ENCODE measurements at places on chromosomes 3 and 15.
A peak's percentile ranks its signal among the peaks of the same experiment; 100 is the strongest.

DNA sequence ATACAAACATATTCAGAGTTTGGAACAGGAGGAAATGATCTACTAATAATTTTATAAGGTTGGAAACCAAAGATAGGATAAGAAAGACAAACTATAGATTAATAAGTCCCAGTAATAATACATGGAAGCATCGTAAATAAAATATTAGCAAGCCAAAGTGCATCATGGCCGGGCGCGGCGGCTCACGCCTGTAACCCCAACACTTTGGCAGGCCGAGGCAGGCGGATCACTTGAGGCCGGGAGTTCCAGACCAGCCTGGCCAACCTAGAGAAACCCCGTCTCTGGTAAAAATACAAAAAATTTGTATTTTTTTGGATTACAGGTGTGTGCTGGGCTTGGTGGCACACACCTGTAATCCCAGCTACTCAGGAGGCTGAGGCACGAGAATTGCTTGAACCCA lies 14.9 kb downstream of the MUC4 start:
- DNase-seq, result no peak

- no peak for DNase-seq
Measured at GRCh38 chr15:101651554-101652097, 555 bp downstream of the TM2D3 start.

GRCh38 chr15:85541744-85542143 lies 161.3 kb downstream of the AKAP13 start:
- DNase-seq, result no peak

- no peak for DNase-seq
Measured at GRCh38 chr15:58119016-58119415, 19.2 kb upstream of the AQP9 start.

DNA sequence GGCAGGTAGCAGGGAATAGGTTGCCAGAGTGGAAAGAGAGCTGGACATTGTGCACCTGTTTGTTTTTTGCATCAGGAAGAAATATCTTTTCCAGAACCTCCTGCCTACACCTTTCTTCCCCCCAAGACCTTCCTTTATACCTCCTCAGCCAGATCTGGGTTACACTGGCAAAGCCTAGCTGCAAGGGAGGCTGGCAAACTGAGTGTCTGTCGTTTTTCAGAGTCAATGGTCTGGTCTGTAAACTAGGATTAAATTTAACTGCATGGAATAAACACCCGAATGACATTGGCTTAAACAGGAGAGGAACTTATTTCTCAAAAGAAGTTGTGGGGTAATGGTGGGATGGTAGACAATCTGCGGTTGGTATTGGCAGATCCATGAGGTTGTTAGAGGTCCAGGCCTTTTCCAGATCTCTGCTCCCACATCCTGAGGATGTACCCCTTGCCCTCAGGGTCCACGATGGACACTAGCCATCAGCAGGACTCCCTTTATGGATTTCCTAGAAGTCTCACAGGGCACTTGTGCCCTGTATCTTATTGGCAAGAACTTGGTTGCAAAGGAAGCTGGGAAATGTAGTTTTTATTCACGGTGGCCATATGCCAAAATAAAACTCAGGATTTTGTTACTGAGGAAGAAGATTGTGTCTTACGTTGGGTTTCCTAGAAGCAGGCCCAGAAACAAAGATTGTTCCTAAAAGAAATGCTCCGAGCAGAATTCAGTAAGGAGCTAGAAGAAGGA lies 3.2 kb upstream of the RARRES1 start:
- DNase-seq, result no peak

- no peak for DNase-seq
Measured at GRCh38 chr15:25905140-25905539, 42.0 kb upstream of the ATP10A start.

DNA sequence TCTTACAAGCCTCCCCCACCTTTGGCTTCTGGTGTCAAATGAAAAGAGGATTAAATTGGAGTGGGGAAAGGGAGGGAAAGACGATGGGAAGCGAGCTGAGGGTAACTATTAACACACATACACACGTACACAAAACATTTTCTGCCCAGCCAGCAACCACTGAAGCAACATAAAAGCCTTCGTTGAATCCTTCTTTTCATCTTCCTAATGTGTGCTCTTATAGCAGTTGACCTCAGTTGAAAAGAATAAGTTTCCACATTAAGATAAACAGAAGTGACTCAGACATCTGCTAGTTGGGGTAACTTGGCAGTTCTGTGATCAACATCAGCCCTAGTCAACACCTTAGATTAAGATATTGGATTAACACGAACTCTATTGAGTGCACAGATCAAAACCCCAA lies 558.5 kb downstream of the MECOM start:
- DNase-seq, result no peak

GRCh38 chr15:60585743-60586708 lies 107.1 kb upstream of the ICE2 start:
- no peak for DNase-seq

GRCh38 chr15:33125894-33126537 lies 68.5 kb downstream of the FMN1 start:
- peak; percentile 14 for DNase-seq

GRCh38 chr3:146160964-146161662 lies at the start of gene PLOD2:
Gene PLOD2 (minus strand): TSS chr3:146161184. CDS start chr3:146160989, 195 bp downstream.
- DNase-seq, result no peak

GRCh38 chr15:56286213-56286612 lies 42.5 kb upstream of the RFX7 start:
- DNase-seq, result no peak

DNA sequence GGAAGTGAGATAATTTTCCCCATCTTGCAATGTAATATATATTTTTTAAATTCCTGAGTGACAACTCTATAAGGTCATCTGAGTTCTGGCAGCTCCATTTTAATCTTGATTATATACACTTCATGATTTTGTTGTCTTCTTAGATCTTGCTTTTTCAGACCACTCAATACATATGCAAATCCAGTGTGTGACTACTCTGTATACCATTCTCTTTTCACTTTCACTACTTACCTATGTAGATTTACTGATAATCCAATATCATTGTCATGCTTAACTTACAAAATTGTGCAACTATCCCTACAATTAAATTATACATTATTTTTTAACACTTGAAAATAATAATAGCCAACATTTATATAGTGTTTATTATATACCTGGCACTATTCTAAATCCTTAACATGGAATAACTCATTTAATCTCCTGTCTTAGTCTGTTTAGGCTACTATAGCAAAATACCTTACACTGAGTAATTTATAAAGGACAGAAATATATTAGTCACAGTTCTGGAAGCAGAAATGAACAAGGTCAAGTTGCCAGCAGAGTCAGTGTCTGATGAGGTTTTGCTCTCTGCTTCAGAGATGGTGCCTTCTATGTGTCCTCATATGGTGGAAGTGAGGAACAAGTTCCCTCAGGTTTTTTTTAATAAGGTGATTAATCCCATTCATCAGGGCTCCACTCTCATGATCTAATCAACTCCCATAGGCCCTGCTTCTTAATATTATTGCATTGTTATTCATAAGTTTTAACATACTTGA lies 338.5 kb downstream of the TUSC7 start:
- no peak for DNase-seq

DNA sequence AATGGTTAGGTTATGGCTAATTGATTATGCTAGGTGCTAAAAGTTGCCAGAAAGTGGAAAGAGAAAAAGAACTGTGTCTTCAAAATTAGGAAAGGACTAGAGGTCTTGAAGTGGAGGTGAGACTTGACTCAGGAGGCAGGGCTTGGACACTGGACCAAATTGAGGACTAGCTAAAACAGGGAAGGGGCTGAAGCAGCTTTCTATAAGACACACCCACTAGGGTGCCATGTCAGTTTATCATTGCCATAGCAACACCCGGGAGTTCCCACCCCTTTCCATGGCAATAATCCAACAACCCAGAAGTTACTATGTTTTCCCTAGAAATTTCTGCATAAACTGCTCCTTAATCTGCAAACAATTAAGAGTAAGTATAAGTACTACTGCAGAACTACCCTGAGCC lies 42.9 kb upstream of the MITF start:
- no peak for DNase-seq

DNA sequence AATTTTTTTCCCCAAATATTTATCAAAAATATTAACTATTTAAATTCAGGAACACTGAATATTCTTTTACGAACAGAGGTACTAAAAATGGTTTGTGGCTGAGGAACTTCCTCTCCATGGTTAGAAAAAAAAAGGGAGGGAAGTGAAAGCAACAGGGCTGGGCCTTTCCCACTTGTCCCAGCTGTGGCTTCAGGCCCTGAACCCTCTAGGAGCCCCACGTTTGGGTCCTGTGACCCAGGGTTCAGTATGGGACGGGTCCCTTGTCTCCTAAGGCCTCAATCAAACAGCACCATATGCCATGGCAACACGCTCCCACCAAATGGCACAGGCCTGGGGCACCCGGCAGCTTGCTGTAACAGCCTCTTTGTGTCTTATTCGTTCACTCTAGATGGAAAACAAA lies 32.4 kb downstream of the POC1A start:
- no peak for DNase-seq

GRCh38 chr15:65790694-65791334 lies 1.3 kb downstream of the DENND4A start:
- DNase-seq, result no peak

DNA sequence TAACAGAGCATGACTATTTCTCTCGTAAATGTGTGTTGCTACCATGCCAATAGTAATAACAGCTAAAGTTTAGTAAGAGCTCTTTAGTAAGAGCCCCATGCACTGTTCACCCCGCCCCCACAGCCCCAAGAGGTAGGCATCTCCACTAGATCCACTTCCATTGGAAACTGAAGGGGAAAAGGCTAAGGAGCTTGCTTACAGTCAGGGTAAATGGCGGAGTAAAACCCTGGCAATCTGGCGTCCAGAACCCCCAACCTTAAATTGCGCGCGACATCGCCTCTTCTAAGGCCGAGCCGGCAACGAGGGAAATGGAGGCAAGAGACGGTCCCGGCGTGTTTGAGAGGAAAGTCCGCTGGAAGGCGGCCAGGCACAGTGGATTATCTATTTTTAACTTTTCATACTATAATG lies 654 bp upstream of the C3orf38 start:
- DNase-seq, result no peak

DNA sequence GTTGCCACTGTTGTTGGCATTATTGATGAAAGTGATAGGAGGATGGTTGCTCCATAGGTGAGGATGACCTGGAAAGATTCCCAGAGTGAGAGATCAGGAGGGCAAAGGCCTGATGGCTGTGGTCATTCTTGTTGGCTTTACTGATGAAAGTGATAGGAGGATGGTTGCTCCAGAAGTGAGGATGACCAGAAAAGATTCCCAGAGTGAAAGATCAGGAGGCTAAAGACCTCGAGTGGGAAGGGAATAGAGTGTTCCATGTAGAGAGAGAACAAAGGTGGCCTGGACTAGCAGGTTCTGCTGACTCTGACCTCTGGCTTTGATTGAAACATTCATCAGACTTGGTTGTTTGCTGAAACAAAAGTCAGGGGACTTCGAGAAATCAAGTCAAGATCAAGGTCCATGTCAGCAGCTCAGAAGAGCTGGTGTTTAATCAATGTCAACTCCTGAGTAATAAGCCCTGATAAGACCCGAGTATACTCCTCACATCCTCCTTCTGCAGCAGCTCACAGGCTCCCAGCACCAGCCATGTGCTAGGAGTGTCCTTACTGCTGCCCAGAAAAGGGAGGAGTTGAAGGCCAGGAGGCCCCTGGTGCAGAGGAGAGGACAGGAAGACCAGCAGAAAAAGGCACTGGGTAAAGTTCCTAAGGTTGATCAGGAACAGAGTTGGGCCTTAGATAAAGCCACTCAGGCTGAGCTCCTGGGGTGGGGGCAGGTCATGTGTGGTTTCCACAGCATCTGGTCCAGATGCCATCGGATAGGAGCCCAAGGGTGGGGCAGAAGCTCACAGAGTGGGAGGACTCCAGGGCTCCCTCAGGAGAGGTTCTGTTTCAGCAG lies 19.9 kb downstream of the CYP8B1 start:
- DNase-seq, result no peak

DNA sequence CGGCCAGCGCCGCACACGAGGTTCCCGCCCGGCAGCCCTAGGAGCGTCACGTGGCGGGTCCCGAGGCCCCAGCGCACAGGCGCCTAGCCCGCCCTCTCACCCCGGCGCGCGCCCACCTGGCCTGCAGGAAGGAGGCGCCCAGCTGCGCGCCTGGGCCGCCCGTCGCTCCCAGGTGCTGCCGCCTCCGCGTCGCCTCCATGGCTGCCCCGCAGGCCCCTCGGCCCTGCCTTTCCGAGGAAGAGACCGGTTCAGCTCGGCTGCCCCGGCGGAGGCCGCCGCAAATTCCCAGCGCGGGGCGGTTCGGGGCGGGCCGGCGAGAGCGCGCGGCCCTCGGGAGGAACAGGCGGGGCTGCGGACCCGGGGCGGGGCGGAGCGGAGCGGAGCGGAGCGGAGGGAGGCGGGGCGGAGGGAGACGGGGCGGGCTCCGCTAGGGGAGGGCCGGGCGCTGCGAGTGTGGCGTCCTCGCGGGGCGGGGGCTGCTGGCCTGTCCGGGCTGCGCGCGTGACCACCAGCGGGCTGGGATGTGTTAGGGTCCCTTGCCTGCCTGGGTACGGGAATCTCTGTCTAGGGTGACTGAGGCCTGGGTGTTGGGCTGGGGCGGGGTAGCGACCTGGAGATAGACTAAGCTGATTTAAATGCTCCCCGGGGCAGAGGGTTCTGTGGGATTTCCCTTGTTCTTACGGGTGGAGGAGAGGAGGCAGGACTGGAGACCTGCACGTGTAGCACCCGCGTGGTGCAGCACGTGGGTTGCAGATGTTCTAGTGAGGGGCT lies at the start of gene CLN6:
TSS of gene CLN6 (minus strand) at position 343 of the 771 bp plus-strand sequence. CDS start at position 199, 144 bp downstream.
- DNase-seq, result peak; percentile 81

DNA sequence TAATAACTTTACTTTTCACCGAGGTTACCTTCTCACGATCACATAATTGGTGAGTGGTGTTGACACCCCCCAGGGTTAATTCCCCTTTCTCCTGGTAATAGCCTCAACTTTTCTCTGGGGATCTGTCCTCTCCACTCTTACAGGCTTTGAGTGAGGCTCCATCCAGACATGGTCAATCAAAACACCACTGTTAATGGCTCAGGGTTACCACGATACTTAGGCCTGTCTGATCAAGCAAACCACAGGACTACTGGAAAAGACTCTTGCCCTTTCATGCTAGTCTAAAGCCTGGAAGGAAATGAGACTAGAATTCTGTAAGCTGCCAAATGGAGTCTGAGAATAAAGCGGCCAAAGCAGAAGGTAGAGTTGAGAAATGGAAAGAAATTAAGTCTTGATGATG lies 56.5 kb upstream of the STT3B start:
- no peak for DNase-seq

DNA sequence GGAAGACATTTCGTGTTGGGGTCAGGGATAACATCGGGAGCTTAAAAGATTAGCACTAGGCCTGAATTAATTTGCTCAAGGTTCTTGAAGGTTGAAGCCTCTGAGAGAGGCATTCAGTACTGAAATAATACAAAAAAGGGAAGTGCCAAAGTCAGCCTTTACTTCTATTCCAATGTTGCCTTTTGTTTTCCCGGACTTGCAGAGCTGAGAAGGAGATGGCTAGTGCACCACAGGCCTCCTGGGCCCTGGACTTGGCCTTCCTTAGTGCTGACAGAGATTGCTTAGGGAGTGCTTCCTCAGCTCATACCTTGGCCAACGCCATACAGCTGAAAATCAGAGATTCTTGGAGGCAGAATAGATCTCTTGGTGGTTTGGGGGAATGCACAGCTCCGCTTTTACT lies 333.6 kb upstream of the TBL1XR1 start:
- no peak for DNase-seq

- DNase-seq, result no peak
Measured at GRCh38 chr15:34594361-34594760, 10.9 kb upstream of the GOLGA8B start.

All from naive thymus-derived CD4-positive, alpha-beta T cell (primary cell).